ENCODE measurements at places on chromosomes 4 and X.

GRCh38 chr4:102430461-102430910, 70.7 kb upstream of the NFKB1 start:
- no peak for DNase-seq

DNA sequence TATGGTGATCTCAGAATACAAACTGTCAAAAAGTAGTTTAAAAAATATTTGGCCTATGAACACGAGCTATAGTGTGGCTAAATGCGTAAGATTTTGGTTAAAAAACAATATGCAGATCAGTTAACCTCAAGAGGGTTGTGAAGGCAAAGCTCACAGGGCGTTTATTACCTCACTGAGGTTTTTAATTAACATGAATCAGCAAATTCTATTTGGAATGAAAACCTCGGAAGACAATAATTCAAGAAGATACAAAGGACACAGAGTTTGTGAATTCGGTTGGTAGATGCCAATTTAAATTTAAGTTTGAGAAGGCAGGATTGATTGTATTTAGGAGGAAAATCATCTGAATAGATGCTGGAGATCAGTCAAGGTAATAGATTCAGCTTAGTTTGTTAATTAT, 1434.6 kb downstream of the C4orf33 start:
- no peak for DNase-seq

- DNase-seq: no peak
Measured at GRCh38 chr4:20538905-20539304, 161.4 kb upstream of the PACRGL start.

DNA sequence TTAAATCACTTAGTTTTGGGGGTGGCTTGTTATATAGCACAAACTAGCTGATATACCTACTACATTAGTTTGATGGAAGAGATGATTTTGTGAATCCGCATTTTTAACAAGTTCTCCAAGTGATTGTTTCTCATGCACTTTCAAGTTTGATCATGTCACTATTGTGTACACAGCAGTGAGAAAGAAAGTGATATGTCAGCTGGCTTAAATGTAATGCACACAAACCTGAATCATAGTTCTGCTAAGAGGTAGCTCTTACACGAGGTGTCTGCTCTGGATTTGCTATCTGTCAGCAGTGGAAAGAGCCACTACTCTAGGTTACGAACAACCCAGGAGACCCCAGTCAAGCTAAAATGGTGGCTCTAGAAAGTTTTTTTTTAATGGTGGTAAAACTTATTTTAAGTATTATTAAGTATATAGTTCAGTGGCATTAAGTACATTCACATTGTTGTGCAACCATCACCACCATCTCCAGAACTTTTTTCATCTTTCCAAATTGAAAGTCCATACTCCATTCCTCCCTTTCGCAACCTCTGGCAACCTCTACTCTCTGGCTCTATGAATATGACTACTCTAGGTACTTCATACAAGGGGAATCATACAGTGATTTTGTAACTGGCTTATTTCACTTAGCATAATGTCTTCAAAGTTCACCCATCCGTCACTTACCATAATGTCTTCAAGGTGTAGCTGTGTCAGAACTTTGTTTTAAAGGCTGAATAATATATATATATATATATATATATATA, 147.3 kb downstream of the HS6ST2 start:
- DNase-seq: no peak

DNA sequence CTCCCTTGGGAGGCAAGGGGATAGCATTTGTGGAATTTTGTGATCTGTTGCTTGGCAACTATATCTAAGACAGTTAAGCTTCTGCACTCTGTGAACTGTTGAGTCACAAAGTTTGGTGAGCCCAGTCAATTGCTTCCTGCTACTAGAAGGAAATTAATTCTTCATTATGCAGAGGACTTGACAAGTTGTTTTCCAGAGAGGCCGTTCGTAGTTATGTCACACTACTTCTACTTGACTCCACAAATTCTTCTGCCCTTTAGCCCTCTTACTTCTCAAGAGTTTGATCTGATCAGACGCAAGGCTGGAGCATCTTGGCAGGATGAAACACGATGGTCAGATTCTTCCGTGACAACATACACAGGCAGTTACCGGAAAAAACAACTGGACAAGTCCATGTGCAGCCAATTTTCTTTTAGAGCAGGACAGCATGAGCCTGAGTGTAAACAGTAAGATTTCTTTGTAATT, at the start of gene C4orf51:
TSS of gene C4orf51 (plus strand) at position 156 of the 465 bp plus-strand sequence. CDS start at position 214, 58 bp downstream.
- no peak for DNase-seq

DNA sequence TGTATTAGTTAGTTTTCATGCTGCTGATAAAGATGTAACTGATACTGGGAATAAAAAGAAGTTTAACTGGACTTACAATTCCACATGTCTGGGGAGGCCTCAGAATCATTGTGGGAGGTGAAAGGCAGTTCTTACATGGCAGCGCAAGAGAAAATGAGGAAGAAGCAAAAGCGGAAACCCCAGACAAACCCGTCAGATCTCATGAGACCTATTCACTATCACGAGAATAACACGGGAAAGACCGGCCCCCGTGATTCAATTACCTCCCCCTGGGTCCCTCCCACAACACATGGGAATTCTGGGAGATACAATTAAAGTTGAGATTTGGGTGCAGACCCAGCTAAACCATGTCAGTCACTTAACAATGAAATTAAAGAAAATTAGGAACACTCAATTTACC, 499.1 kb downstream of the FSTL5 start:
- no peak for DNase-seq

GRCh38 chr4:16717266-16717970, 181.0 kb downstream of the LDB2 start:
- no peak for DNase-seq

- no peak for DNase-seq
Measured at GRCh38 chrX:11064851-11065600, 46.1 kb upstream of the HCCS start.

GRCh38 chr4:143351149-143351691, 14.5 kb downstream of the GAB1 start:
- no peak for DNase-seq

DNA sequence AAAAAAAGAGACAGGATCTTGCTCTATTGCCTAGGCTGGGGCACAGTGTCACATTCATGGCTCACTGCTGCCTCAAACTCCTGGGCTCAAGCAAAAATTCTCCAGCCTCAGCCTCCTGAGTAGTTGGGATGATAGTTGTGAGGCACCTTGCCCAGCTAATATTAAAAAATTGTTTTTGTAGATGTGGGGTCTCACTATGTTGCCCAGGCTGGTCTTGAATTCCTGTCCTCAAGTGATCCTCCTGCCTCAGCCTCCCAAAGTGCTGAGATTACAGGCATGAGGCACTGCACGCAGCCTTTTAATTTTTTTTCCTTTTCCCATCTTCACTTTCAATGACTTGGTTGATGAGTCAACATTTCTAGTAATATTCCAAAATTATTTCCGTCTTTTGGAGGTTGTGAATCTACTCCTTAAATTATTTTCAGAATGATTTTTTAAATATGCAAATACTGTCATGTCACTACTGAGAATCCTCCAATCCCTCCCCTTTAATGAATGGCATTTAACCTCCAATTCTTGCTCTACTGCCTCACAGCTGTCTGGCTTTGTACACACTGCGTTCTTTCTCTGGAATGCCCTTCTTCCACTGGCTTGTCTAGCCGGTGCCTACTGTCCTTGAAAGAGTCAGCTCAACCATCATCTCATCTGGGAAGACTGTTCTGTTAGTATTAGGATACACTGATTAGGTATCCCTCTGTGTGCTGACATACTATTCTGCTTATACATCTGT, 27.5 kb upstream of the DCTD start:
- no peak for DNase-seq

GRCh38 chr4:184821242-184821641, 4.5 kb downstream of the ACSL1 start:
- no peak for DNase-seq

DNA sequence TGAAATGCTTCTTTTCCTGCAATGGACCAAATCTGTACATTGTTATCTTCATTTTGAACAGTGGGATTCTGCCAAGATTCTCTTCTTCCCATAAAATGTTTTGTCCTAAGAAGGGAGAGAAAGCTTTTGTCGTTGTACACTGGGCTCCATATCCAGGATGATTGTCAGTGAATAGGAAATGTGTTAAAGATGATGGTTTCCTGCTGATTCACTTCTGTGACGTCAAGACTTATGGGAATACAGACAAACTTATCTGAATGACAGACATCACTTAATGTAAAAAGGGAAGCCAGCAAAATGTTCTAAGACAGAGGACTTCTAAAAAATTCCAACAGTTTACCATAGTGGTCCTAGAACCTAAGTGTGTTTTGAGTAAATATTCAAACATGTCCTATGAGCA, 53.7 kb upstream of the HPF1 start:
- no peak for DNase-seq

DNA sequence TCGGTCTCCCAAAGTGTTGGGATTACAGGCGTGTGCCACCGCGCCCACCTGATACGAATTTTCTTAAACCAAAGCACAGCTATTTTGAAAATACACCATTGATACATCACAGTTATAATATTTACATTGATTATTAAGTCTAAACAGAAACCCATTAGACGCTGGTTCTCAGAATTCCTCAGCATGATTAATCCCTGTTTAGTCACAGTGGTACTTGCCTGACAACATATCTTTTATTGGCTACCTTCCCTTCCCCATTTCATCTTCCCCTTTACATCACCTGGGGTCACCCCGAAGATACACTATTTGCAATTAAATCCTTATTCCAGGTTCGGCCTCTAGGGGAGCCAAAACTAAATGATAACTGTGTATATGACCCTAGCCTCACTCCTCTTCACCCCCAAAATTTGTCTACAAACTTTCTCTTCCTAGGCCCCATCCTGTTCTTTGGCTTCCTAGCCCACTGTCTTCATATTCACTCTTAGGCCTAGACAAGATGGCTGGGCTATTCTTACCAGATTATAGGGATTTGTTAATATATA, 36.8 kb upstream of the IL1RAPL1 start:
- no peak for DNase-seq

- DNase-seq: no peak
Measured at GRCh38 chr4:65943076-65943475, 272.8 kb upstream of the EPHA5 start.

DNA sequence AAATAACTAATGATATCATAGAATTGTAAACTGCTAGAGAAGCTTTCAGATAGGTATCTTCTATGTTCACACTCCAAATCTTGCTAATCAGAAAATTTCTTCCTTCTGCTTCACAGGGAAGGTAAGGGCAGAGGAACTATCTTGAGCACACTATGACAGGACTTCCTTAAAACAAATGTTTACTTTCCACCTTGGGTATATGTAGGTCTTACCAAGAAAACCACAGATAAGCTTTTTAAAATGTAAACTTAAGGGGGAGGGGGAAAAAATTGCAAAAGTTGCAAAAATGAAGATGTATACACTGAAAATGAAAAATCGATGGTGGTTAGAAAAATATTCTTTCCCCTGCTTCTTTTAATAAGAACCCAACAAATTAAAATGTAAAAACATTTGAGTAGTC, 30.9 kb downstream of the YTHDC1 start:
- no peak for DNase-seq

DNA sequence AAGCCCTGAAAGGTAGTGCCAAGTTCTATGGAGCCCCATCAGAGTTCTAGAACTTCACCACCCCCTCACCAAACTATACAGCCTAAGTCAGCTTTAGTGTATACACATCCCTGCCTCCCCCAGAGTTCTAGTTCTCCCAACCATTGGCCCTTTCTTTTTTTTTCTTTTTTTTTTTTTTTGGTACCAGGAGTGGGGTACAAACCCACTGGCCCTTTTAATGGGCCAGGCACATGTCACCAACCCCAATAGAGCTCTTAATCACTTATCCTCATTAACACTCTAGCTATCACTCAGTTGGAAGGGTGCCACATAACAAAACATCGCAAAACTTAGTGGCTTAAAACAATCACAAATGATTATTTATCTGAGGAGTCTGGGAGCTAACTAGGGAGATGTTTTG, 588.6 kb downstream of the BCOR start:
- DNase-seq: no peak

DNA sequence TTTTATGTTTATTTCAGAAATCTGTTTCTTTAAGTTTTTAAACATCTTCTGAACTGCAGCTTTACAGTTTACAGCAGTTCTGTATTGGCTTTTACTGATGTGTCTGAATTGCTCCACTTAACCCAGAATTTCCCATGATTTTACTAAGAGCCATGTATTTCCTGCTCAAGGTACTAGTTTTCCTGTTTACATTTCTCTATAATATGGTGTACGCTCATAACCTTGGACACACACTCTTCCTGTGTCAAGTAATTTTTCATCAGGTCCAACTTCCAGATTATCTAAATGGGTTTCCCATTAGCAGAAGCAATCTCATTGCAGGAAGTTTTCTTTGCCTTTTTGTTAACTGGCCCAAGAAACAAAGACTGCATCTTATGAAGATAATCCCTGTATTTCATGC, 12.3 kb downstream of the ELF2 start:
- no peak for DNase-seq

DNA sequence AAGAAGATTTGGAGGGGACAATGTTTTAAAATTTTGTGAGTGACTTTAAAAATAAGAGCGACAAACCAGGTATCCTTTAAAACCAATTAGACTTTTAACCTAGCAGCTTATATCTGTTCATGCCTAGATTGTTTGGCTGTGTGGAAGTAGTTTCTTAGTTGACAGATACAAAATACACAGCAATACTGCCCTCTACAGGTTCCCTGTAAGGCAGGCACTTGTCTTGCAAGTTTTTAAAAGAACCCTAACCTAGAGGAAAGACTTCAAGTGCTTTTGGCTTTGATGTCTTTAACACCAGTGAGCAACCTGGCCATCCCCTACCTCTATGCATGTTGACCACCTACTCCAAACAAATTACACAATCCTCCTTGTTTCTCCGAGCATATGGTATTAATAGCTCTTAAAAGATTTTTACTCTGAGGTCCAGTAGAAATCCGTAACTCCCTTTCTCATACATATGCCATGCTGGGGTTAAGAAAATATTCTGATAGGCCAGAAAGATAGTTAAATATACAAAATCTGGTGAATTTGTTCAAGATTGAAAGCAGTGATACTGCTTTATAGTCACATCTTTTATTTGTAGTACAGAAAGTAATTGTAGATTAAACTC, 273.0 kb downstream of the ARHGAP24 start:
- DNase-seq: peak; percentile 12

DNA sequence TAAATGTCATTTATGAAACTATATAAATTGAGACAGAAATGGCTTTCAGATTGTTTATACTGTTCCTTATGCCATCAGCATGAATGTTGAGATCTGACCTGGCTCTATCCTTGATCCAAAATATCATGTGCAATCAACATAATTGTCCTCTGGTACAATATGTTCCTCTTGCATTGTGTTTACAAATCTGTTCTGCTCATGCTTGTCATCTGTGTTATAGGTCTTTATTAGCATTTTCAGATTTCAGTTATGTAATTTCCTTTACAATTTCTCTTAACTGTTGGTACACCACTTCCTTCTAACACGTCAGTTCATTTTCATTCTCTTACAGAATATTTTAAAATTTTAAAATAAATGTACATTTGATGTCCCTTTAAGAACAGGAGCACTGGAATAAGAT, 1.6 kb downstream of the HPGD start:
- no peak for DNase-seq

- no peak for DNase-seq
Measured at GRCh38 chrX:10166731-10167151, 10.0 kb downstream of the CLCN4 start.

GRCh38 chrX:68934922-68935321, 106.1 kb downstream of the EFNB1 start:
- DNase-seq: no peak

All from hippocampal formation (tissue), 2 donors.